GM10248 (cell line): ENCODE measurements at places on chromosomes 11 and 22.

DNA sequence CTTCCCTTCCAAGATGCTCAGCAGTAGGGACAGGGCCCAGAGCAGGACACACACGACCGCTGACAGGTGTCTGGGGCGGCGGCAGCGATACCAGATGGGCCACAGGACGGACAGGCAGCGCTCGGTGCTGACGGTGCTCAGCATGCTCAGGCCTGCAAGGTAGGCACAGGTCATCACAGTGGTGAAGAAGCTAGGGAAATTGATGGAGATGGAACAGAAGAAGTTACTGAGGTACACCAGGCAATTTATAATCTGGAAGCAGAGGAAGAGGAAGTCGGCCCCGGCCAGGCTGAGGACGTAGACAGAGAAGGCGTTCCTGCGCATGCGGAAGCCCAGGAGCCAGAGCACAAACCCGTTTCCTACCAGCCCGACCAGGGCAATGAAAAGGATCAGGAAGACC lies 4.6 kb downstream of the MRGPRX2 start:
- no peak for DNase-seq

GRCh38 chr11:100681064-100681502 lies 6.0 kb upstream of the ARHGAP42 start:
- DNase-seq = peak; percentile 88

GRCh38 chr11:76863196-76863777 lies 2.6 kb downstream of the ACER3 start:
- no peak for DNase-seq

DNA sequence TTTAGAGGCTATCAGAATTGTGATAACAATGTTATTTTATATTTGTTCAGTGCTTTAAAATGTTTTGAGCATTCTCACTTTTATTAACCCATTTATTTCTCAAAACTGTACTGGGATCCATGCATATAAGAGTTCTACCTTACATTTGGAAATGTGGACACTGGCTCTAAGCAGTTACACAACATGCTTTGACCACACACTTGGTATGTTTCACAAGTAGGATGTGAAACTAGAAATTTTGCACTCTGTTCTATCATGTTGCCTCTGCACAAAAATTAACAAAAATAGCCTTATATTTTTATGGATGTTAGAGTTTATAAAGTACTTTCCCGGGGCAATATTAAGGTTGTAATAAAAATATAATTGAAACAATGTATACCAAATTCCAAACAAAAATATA lies 126.9 kb upstream of the CHORDC1 start:
- no peak for DNase-seq

GRCh38 chr11:68213135-68213515 lies at the start of gene KMT5B:
TSS of gene KMT5B (minus strand) at chr11:68213296. CDS start at chr11:68190076, 23,220 bp downstream.
- peak; percentile 48 for DNase-seq

DNA sequence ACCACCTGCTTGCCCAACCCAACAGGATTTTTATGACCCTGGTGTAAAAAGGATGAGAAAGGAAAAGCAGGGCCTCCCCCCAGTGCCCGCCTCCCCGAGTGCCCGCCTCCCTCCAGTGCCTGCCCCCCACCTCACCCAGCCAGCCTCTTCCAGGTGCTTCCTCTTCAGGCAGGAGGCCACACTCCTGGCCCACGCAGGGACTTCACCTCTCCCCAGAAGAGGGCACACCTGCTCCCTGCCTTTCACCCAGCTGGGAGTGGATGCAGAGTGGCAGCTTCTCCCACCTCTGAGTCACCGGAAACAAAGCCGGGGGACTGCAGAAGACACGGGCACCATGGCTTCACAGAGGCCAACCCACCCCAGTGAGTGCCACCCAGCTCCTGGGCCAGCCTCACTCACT lies 16.1 kb downstream of the CPT1A start:
- DNase-seq = no peak

- DNase-seq = no peak
These were observed 4.5 kb upstream of the MAPK8IP1 start for GRCh38 chr11:45880772-45881570.

- no peak for DNase-seq
These were observed 2.2 kb downstream of the MAPK12 start for GRCh38 chr22:50259302-50259701.

DNA sequence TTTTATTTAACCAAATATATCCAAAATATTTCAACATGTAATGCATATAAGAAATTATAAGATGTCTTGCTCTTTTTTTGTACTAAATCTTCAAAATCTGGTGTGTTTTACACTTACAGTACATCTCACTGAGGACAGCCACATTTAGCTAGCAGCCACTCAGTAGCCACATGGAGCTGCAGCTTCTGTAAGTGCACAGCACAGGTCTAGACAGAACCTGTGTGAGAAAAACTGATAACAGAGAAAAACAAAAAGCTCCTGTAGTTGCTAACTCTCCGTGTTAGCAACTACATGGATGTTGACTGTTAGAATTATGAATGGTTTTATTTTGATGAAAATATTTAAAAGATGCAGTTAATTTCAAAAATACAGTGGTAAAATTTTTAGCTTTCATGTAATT lies 22.2 kb downstream of the ASRGL1 start:
- no peak for DNase-seq

DNA sequence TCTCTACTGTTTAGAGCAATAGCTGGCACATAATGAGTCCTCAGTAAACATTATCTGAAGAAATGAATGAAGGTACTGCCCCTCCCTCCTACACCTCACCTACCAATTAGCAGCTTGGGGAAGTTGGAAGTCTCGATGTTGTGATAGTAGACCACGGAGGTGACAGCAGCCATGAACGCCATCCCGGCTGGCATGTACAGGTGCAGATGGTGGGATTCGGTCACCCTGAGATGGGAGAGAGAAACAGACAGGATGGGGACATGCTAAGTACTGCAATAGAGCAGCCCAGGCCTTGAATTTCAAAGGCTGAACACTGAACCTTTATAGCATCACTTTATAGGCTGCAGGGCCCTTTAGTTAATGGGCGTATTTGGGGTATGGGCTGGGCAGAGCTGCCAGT lies 6.6 kb downstream of the ABCC8 start:
- no peak for DNase-seq

DNA sequence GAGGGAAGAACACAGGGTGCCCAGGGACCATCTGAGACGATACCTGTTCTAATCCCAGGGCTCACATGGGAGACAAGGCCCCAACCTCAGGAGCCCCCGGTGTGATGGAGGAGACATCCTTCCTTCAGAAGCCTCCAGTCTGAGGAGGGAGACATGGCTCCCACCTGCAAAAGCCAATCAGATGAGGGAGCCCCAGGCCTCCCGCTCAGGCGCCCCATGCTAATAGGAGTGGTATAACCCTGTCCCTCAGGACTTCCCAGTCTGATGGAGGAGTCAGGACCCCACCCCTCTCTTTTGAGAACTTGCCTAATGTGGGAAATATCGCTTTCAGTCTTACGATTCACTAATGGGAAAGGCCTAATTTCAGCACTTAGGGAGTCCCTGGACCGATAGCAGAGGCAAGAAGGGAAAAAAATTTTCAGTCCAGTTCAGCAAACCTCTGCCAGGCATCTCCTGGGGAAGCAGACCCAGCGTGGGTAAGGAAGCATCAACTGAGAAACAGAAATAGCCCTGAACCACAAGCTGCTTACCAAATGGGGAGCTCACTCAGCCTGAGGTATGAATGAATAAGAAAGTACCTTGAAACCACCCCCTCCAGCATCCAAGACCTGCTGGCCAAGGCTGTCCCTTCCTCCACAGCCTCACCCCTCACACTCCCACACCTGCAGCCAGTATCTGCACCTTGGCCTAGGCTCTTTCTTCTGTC lies 5.9 kb downstream of the ARRB1 start:
- no peak for DNase-seq

DNA sequence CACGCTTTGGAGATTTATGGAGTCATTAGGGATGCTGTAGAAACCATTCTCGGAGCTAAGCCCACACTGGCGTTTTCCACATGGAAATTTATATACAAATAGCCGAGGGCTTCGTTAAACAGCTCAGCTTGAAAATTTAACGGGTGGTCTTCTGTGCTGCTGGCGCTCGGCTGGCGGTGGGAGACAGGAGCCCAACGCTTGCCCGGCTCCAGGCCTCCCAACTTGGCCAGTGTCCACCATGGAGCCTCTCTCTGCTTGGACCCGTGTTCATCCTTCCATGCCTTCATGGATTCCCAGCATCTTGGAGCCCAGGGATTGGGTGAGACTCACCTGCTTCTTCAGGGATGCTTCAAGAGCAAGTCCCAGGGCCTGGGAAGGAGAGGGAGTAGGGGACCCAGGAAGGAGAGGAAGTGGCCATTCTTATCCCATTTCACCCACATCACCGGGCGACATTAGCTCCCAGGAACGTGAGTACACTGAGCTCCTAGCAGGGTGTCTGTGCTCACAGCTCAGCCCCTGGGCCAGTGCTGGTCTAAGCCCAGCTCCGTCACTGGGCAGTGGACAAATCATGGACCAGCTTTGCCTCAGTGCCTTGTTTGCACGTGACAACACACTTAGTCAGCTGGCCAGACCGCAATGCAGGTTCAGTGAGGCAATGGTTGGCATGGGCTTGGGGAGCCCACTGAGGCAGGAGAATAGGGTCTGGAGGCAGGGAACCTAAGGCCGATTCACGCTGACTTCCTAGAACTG lies 944.3 kb downstream of the BRD1 start:
- DNase-seq = no peak

DNA sequence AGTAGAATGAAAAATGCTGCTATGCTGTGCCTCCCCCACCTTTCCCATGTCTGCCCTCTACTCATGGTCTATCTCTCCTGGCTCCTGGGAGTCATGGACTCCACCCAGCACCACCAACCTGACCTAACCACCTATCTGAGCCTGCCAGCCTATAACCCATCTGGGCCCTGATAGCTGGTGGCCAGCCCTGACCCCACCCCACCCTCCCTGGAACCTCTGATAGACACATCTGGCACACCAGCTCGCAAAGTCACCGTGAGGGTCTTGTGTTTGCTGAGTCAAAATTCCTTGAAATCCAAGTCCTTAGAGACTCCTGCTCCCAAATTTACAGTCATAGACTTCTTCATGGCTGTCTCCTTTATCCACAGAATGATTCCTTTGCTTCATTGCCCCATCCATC lies 14.9 kb upstream of the HBE1 start:
- no peak for DNase-seq

DNA sequence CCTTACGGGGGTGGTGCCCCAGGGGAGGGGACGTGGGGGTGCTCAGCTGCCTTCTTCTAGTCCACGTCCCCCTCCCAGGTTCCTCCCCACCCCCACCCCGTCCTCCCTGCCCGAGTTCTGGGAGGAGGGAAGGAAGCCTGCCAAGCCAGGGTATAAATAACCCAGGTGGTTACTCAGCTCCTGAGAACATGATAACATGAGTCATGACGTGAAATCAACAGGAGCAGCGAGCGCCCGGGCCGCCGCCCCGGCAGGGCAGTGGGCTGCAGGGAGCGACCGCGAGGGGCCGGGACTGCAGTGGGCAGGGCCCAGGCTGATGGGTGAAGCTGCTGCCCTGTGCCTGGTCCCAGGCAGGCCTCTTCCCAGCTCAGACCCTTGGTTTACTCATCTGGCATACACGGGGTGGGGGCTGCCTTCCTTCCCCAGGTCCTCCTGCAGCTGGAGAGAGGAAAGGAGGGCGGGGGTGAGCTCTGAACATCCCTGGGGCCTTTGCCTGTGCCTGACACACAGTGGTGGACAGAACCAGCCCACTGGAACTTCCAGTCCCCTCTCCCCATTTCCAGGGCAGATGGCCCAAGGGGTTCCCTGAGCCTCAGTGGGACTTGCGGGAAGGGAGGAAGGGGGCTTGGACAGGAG lies 8.8 kb upstream of the PDGFB start:
- peak; percentile 69 for DNase-seq

DNA sequence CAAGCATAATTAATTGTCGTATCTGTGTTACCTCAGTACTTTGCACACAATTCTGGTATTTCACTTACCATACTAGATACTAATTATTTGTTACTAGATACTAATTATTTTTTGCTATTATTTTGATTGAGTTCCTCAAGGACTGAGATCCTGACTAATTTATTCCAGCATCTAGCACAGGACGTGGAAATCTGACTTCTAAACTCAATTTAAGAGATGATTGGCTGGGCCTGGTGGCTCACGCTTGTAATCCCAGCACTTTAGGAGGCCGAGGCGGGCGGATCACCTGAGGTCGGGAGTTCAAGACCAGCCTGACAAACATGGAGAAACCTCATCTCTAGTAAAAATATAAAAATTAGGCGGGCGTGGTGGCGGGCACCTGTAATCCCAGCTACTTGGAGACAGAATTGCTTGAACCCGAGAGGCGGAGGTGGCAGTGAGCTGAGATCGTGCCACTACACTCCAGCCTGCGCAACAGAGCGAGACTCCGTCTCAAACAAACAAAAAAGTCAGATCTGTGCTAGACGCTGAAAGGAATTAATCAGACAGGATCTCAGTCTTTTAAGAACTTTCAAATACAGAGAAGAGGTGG lies 527 bp upstream of the MRPL48 start:
- no peak for DNase-seq

GRCh38 chr11:79813551-79813950 lies 372.7 kb upstream of the TENM4 start:
- DNase-seq = no peak

DNA sequence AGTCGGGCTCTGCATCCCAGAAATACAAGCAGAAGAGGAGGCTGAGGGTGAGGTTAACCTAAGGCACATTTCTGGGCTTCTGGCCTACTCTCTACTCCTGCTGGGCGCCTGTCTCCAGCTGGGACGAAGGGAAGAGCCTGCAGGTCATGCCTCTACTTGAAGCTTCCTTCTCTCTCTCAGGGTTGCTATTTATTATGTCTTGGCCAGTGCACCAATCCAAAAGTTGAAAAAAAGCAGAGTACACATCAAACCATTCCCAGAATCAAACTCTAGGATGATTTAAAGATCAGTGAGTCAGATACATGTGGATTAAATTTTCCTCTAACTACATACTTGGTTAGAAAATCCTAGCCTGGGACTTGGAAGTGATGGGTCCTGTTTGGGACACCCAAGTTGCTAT lies 60.2 kb upstream of the CDON start:
- no peak for DNase-seq

DNA sequence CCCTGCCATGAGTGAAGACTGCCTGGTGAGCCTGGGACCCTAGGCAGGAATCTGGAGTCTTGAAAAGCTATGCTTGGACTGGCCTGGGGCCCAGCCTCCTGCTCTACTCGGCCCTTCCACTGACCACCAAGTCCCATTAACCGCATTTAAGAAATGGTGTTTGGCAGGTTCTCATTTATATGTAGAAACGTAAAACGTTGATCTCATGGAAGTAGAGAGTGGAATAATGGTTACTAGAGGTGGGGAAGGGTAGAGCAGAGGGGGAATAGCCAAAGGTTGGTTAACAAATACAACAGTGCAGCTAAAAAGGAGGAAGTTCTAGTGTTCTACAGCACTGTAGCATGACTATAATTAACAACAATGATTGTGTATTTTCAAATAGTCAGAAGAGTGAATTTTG lies 72.9 kb upstream of the EED start:
- DNase-seq = no peak

- no peak for DNase-seq
These were observed 36.2 kb upstream of the CLMP start for GRCh38 chr11:123231256-123231655.

- no peak for DNase-seq
These were observed 76.7 kb downstream of the BMAL1 start for GRCh38 chr11:13354335-13354734.

GRCh38 chr11:128294671-128295050 lies 292.7 kb downstream of the ETS1 start:
- DNase-seq = no peak
